ENCODE measurements at places on chromosomes 4 and X. TPM values are rescaled to one million over a fixed set of nuclear protein-coding genes. Genes with fewer than 3 reads are reported as not detected.

DNA sequence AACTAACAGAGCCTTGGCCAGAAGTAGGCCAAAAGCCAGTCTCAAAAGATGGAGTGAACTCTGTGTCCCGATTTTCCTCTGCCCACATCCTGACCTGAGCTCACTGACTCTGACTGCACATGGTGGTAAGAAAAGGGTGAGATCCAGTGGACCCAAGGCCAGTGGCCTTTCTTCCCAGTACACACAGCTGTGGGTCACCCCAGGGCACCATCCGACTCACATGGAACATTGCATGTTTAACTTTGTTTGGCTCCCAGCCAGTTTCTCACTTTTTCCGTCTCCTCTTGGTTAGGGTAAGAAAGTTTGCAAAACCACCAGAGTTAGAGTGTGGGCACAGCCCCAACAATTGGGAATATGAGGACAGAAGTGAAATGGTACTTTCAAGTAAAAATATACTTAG lies 69.8 kb downstream of the GAB1 start:
- DNase-seq, result peak; percentile 58

DNA sequence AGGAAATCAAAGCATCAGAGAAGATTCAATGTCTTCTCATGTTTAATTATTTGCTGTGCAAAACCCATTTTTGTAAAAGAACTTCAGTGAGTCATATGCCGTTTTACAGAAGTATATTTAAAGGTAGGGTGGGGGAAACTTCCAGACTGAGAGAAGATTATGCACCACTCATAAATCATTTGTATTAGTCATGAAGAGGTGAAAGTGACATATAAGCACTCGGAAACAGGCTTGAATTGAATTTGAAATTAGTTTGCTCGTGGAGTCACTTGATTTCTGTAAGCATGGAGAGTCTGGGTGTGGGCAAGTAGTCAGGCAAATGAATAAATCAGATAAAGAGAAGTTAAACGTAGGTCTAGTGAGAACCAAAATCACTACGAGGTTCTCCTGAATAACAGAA lies 335.1 kb downstream of the ANK2 start:
- no peak for DNase-seq

- DNase-seq, result no peak
Measured at GRCh38 chr4:169628579-169628978, 8.2 kb downstream of the CLCN3 start.

DNA sequence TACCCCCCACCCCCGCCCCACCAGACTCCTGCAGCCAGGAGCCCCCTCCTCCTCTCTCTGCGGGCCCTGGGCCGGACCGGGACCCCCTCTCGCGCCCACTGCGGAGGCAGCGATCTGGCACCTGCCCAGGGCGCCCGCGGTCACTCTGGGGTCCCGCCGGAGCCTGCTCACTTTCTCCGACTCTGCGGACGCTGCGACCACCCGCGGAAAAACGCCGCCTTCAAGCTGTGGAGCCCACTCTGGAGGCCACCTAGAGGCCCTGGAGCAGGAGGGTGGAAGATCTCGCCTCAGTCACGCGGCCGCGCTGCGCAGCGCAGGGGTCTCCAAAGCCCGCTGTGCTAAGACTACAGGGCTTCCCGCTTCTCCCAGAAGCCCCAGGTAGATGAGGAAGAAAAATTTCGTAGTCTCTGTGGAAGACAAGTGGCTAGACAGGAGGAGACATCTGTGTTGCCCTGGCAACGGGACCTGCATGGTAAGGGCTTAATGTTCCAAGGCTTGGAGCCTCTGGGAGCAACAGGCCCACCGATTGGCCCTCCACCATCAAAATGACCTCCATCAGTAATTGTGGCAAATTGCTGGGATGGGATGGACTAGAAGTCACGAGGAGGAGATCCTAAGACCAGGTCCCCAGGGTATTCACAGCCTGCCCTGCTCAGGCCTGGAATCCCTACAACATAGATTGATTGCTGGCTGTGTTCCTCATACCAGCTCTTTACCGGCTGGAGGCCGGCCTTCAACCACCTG lies at the start of gene PNMA6F:
Gene PNMA6F, minus strand, starts transcription at position 387 of the 744 bp plus-strand sequence. CDS start 1,093 bp downstream, outside the sequence.
- DNase-seq, result no peak

Gene NWD2
- 0.08 TPM for polyA plus RNA-seq

DNA sequence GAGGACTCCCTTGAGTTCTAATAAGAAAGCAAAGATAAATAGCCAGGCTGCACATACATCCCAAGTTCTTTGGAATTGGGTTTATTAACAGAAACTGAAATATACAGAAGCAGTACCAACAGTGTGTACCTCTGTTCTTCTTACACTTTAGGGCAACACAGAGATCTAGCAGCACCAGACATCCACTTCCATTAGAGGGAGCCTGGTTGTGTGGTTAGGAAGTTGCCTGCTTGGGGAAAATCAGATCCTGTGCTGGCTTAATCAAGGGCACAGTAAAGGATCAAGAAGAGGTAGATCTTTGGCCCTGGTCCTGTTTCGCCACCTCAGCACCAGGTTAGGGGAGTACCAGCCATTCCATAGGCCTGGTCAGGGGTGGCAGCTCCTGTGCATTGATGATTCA lies 231.1 kb upstream of the ARHGAP24 start:
- no peak for DNase-seq

DNA sequence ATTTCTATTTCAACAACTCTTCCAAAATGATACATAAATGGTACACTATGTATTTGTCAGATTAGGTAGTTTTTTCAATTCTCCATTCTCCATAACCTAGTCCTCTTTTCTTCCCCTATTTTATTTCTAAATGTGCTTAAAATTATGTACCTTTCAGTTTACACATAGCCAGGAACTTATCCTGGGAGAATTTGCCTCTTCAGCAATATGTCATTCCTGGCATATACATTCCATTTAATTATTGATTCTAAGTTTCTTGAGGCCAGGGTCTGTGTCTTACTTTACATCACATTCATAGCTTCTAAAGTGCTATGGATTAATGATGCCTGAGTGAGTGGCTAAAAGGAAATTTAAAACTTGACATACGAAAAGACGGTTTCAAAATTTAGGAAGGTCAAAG lies 199.8 kb downstream of the PDGFRA start:
- DNase-seq, result no peak

GRCh38 chr4:10259976-10260375 lies 143.4 kb upstream of the WDR1 start:
- DNase-seq, result no peak

Data from heart left ventricle (tissue), 16 donors.